ENCODE measurements at places on chromosomes 4 and X.

- DNase-seq = no peak
Measured at GRCh38 chrX:22276781-22277180, 4.1 kb downstream of the CBLL2 start.

GRCh38 chrX:122517786-122518185 is 666.3 kb upstream of the GRIA3 start:
- DNase-seq = no peak

DNA sequence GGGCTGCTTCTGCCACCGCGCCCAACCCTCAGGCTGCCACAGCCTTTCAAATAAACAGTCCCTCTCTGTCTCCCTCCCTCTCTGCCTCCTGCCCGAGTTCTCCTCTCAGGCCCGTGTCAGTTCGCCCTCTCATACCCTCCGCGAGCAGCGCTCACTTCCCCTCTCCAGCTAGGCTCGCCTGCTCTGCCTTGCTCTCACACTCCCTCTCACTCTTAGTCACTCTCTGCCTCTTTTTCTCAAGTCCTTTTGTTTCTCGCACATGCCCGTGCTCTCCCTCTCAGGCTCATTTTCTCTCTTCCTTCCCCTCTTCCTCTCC is 3.2 kb downstream of the EFNB1 start:
- no peak for DNase-seq

DNA sequence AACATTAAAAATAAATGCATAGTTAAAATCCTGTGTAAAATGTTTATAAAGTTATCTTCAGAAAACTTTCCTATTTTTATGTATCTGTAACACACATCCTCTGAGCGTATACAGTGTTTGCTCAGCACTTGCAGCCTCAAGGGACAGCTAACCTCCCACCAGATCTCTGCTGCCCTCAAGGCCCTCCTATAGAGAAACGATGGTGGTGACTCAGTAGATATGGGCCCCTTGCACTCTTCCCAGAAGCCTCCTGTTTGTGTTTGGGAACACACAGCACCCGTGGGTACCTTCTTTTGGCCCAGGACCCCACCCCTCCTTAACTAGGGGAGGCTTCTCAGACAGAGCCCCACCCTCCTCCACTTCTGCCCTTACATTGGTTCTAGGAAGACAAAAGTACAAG is 26.7 kb downstream of the PJA1 start:
- no peak for DNase-seq

DNA sequence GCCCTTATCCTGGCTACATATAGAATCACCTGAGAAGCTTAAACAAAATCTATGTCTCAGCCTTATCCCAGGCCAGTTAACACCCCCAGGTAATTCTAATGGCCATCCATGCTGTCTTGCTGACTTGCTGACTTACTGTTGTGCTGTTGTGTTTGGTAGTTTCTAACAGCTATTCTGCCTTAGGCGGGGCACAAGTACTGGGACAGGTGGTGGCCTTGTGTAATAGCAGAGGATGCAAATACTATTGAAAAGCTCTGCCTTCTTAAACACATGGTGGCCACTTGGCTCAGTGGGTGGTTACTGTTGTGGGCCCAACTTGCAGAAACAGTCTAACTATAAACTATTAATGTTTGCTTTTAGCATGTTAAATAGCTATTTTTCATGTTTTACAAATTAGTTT is 56.2 kb downstream of the CDS1 start:
- DNase-seq = no peak

DNA sequence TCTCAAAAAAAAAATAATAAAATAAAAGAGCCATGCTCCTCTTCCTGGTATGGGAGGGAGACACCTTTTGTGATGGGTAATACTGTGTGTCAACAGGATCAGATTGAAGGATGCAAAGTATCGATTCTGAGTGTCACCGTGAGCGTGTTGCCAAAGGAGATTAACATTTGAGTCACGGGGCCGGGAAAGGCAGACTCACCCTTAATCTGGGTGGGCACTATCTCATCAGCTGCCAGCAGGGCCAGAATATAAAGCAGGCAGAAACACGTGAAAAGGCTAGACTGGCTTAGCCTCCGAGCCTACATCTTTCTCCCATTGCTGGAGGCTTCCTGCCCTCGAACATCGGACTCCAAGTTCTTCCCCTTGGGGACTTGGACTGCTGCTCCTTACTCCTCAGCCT is 95.4 kb downstream of the SHOX start:
- DNase-seq = no peak

- peak; percentile 80 for DNase-seq
Measured at GRCh38 chr4:82739287-82740190, 59.1 kb downstream of the SCD5 start.

GRCh38 chr4:105061136-105061696 is 85.5 kb upstream of the TET2 start:
- peak; percentile 3 for DNase-seq

GRCh38 chrX:150692831-150693724 is at the start of gene MTMR1:
Gene MTMR1 (plus strand): TSS chrX:150693396. CDS start chrX:150693531, 135 bp downstream.
- no peak for DNase-seq

- DNase-seq = no peak
Measured at GRCh38 chr4:122555216-122555615, 65.7 kb downstream of the IL21 start.

GRCh38 chr4:143207555-143207954 is 22.8 kb downstream of the USP38 start:
- peak; percentile 7 for DNase-seq

DNA sequence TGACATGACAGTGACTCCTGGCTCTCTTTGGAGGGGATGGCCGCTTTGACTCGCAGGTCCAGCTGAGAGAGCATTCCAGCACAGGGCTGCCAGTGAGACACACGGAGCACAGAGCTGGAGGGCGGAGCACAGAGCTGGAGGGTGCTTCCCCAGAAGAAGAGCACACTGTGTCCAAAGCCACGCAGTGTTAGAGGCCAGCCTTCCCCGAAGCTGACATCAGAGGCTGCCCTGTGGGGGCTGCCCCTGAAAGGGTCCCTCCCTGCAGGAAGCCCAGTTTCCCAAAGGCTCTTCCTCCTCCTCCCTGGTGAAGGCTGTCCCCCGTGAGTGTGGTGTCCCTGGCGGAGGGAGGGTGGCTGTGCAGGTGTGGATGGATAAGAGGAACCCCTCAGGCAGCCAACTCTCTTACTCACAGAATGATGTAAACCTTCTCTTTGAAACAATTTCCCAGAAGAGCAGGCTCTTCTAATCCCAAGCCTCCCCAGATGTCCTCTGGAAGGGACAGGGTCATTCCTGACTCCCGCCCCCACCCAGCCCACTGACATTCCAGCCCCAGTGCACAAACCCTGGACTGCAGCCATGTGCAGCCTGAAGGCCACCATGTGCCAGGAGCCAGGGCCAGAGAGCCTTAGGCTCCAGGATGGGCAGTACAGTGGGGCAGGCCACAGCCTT is 53.4 kb downstream of the PSAPL1 start:
- DNase-seq = no peak

DNA sequence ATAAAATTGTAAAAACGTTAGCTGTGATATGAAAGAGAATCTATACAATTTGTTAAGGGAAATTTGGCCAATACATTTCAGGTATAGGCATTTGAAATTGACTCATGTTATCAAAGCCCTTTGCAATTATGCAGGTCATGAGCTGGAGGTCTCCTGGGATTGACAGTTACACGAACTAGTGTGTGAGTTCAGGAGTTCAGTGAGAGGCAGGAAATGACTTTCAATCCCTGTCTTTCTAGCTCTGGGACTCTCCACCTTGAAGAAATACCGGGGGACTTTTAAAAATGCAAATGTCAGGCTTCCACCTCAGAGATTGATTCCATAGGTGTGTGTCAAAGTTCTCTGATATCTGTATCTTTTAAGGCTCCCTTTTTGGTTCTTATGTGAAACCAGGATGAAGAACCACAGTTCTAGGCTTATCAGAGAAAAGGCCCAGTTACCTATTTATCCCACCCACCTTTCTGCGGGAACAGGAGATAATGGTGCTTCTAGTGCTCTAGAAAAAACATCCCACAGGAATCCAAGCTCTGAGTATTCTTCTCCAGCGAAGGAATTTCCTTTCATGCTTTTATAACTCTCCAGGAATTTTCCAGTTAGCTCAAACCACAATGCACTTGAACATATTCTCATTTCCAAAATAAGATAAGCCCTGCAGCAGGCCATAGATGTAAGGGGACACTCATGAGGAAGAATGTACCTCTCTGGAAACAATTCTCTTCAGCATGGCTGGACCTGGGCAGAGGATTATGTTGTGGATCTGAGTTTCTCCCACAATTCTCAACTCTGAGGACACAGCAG is 501.0 kb downstream of the IDS start:
- no peak for DNase-seq

GRCh38 chr4:149799546-149799945 is 16.1 kb downstream of the IQCM start:
- DNase-seq = no peak

GRCh38 chr4:13484749-13485221 is 645 bp upstream of the RAB28 start:
- DNase-seq = peak; percentile 27

- DNase-seq = no peak
Measured at GRCh38 chr4:181952478-181952877, 290.7 kb upstream of the TENM3 start.

- no peak for DNase-seq
Measured at GRCh38 chrX:70504772-70505450, 60.3 kb downstream of the DLG3 start.

GRCh38 chr4:152590179-152591031 is 54.5 kb upstream of the FBXW7 start:
- DNase-seq = no peak

DNA sequence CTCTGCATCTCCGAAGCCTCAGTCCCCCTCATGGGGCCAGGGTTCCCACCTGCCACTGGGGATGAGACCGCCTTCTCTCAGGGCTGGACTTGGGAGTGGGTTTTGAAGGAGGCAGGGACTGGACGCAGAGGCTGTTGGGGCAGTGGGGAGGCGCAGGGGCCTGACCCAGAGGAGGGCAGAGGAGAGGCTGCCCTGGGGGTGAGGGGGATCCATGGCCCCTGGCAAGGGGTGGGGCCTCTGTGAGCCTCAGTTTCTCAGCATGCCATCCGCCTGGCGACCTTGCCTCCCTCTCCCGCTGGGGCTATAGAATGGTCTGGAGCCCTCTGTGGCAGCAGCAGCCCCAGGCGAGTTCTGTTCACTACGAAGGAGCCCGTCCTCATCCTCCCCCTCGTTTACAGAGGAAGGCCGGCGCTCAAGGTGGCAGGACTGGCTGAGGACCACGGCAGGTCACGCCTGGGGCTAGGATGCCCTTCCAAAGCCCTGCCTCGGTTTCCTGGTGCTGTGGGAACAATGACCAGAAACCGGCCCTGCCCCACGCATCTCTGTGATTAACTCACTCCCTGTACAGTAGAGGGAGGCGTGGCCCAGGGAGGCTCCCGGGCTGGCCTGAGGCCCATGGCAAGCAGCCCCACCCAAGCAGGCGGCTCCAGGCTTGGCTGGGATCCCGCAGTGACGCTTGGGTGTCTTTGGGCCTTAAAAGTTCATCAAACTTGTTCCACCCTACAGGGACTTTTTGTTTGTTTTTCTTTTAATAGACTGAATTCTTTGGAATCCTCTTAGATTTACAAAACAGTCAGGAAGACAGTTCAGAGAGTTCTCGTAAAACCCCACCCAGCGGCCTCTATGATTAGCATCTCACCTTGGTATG is 16.0 kb upstream of the SH3TC1 start:
- no peak for DNase-seq

DNA sequence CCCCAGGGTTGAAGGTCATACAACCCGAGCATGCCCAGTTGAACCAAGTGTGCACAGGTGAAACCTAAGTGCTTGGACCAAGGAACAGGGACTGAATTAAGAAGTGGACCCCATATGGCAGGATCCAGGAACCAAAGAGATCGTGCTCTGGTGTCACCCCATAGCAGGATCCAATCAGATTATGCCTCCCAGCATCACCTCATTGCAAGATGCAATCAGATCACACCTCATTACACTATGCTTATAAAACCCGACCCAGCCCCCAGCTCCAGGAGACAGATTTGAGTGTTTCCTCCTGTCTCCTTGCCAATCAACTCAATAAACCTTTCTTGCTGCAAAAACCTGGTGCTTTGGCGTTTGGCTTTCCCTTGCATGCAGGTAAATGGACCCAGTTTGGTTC is 37.6 kb downstream of the EFHC2 start:
- DNase-seq = no peak

GRCh38 chr4:87375719-87376291 is 15.2 kb downstream of the HSD17B11 start:
- peak; percentile 75 for DNase-seq

GRCh38 chr4:177057186-177057585 is 252.5 kb upstream of the NEIL3 start:
- DNase-seq = no peak

- DNase-seq = no peak
Measured at GRCh38 chrX:21171181-21171580, 203.0 kb upstream of the CNKSR2 start.

- no peak for DNase-seq
Measured at GRCh38 chr4:174320494-174321199, 36.9 kb downstream of the CEP44 start.

- DNase-seq = no peak
Measured at GRCh38 chrX:125736008-125736729, 416.5 kb downstream of the TEX13C start.

DNA sequence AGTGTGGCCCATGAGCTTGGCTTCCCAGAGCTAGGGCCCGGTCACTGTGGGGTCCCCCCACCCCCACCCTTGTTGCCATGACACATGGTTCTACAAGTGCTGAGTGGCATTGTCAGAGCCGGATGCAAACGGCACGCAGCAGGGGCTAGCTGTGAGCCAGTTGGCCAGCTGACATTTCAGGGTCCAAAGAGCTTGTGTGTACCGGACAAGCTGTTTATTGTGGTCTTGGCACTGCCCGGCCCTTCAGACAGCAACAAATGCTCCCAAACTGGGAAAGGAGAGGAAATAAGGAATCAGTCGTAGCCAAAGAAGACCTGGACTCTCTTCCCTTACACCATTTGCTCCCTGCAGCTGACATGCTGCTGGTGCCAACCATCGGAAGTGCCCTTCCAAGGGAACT is 36.8 kb downstream of the TSC22D3 start:
- DNase-seq = peak; percentile 70

- DNase-seq = no peak
Measured at GRCh38 chr4:5338531-5338930, 287.3 kb downstream of the STK32B start.

DNA sequence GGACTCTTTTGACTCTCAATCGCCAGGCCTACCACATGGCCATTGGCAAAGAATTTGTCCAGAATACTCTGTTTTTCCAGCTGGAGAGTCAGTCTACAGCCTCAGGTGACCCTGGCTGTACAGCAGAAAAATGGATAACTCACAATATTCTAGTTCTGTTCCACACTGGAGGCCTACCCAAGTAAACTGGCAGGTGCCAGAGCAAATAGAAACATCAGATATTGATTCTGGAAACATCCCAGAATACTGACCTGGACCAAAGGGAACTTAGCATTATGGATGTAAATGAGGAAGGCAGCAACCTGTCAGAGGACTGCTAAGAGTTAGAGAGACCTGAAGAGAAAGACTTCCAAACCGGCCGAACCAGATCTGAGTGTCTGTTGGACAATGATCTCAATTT is 147.9 kb upstream of the SMAD1 start:
- no peak for DNase-seq

- DNase-seq = no peak
Measured at GRCh38 chr4:26197018-26197779, 123.6 kb upstream of the RBPJ start.

- no peak for DNase-seq
Measured at GRCh38 chrX:2533424-2533823, 32.6 kb upstream of the DHRSX start.
